ENCODE measurements at places on chromosomes 16 and 17.

GRCh38 chr16:62709794-62710193 lies 673.6 kb upstream of the CDH8 start:
- H3K36me3 ChIP-seq: no peaks in the 10 kb centered on the region
- H3K4me3 ChIP-seq: no peak overlapping the region
- H3K4me1 ChIP-seq: no peaks in the 10 kb centered on the region
- no peak overlapping the region for H3K27ac ChIP-seq
- no peaks in the 10 kb centered on the region for H3K27me3 ChIP-seq
- DNase-seq: no peak

GRCh38 chr16:49461517-49461951 lies 87.9 kb downstream of the C16orf78 start:
- DNase-seq: peak; percentile 23
- no peaks in the 10 kb centered on the region for H3K4me1 ChIP-seq
- peaks cover 7% of the 10 kb centered on the region for H3K27me3 ChIP-seq
- H3K36me3 ChIP-seq: no peaks in the 10 kb centered on the region
- no peak overlapping the region for H3K27ac ChIP-seq
- no peak overlapping the region for H3K4me3 ChIP-seq

DNA sequence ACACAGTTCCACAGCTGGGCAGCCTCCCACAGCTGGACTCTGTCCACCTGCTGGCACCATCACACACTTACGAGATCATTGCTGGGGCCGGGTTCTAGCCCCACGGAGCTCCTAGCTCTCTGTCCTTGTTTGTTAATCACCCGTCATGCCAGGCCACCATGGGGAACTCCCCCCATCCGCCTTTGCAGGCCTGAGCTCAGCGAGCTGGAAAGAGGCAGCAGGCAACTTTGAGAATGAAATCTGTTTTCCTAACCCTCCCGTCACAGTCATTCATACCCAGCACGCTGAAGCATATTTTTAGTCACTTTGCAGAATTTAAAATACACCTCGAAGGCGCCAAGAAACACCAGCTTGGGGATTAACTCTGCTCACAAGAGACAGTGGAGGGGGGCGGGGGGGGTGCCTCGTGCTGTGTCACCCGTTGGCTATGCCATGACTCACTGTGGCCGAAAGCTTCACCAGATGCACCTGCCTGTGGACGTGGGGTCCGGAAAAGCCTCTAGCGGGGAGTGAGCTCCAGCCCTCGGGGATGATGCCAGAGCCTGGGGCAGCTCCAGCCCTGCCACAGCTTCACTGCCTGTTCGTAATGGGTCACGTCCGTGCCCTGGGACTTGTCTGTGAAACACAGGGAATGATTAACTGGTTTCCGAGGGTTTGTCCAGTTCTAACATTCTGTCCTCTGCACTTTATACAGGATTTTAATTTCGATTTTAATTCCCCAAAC lies 1.4 kb upstream of the SPNS2 start:
- peak; percentile 46 for DNase-seq
- no peak overlapping the region for H3K27ac ChIP-seq
- no peak overlapping the region for H3K4me3 ChIP-seq
- no peaks in the 10 kb centered on the region for H3K36me3 ChIP-seq
- H3K4me1 ChIP-seq: peaks cover 5% of the 10 kb centered on the region

- no peaks in the 10 kb centered on the region for H3K27me3 ChIP-seq
- no peak overlapping the region for H3K27ac ChIP-seq
- no peaks in the 10 kb centered on the region for H3K36me3 ChIP-seq
- DNase-seq: no peak
- peaks cover 5% of the 10 kb centered on the region for H3K4me1 ChIP-seq
Observed at GRCh38 chr16:73354434-73354833, 306.5 kb upstream of the ZFHX3 start.

DNA sequence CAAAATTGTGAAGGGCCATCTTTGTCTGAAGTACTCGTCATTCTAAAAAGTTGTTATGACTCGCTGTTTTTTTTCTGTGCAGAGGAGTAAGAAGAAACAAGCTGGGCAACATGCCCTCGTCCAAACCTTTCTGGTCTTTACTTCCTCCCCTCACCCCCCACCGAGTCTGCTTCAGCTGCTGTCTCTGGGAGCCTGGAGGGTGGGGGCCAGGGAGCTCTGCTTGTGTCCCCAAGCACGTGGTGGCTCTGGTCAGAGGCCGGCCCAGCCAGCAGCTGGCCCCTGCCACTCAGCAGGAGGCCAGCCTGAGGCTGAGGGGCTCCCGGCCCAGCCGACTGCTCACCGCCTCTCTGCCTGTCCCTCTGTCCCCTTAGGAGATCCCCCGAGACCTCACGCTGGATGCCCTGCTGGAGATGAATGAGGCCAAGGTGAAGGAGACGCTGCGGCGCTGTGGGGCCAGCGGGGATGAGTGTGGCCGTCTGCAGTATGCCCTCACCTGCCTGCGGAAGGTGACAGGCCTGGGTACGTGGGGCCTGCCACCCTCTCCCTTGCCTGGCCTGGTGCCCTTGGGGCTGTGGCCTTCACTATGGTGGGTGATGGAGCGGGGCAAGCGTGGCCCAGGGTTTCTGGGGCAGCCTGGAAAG lies 53.7 kb upstream of the LGALS9 start:
- H3K4me1 ChIP-seq: peaks cover 55% of the 10 kb centered on the region
- no peak overlapping the region for H3K4me3 ChIP-seq
- H3K36me3 ChIP-seq: no peaks in the 10 kb centered on the region
- H3K27me3 ChIP-seq: no peaks in the 10 kb centered on the region

DNA sequence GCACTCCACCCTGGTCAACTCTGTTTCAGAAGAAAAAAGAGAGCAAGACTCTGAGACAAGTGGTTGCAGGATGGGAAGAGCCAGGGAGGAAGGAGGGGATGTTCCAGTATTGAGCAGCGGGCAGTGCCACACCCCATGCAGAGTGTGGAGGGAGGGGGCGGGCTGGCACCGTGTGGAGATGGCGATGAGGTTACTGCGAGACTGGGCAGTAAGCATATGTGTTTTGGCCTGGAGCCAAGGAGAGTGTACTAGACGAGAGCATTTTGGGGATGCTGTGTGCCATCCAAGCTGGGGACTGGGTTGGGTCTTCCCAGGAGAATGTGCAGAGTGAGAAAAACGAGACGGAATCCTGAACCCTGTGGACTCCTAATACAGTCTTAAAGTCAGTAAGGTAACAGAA lies 3.4 kb downstream of the TBC1D24 start:
- H3K27ac ChIP-seq: no peak overlapping the region
- no peaks in the 10 kb centered on the region for H3K36me3 ChIP-seq
- no peak overlapping the region for H3K4me3 ChIP-seq
- peaks cover 12% of the 10 kb centered on the region for H3K4me1 ChIP-seq
- DNase-seq: no peak
- no peaks in the 10 kb centered on the region for H3K27me3 ChIP-seq

DNA sequence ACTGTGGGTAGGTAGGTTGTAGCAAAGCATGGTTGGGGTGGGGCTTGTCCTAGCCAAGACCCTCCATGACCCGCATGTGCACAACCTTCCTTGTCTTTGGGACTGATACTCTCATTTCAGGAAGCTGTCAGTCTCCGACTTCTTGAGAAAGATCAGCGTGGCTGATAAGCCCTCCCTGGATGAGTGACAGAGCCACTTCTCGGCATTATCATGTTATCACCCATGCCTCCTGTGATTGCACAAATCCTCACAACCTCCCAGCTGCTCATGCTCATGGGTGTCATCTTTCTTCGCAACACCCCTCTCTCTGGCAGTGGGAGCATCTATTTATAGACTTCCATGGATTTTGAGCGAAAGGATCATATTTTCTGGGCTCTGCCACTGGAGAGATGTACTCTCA lies 314.2 kb downstream of the FOXL1 start:
- no peak overlapping the region for H3K27ac ChIP-seq
- no peaks in the 10 kb centered on the region for H3K4me1 ChIP-seq

DNA sequence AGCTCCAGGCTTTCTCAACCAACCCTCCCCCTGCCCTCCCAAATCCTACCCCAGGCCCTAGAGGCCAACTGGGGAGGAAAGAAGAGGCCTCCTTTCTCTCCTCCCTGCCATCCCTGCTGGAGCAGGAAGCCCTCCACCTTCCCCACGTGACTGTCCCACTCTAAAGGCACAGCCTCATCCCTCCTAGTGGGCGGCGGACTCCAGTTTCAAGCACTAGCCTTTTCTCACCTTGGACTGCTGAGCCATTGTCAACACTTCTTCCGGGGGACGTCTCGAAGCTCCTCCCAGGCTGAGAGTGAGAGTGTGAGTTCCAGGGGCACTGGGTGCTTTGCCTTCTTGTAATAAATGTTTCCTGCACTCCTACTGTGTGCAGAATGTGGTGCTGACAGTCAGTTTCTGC lies 21.4 kb upstream of the IRX6 start:
- H3K27ac ChIP-seq: no peak overlapping the region
- peaks cover 12% of the 10 kb centered on the region for H3K27me3 ChIP-seq
- no peak overlapping the region for H3K4me3 ChIP-seq
- no peaks in the 10 kb centered on the region for H3K36me3 ChIP-seq

- H3K4me1 ChIP-seq: peaks cover 7% of the 10 kb centered on the region
- H3K27ac ChIP-seq: no peak overlapping the region
Observed at GRCh38 chr16:74739275-74739674, 35.3 kb downstream of the FA2H start.
